ENCODE measurements at places on chromosomes 6 and 20.

DNA sequence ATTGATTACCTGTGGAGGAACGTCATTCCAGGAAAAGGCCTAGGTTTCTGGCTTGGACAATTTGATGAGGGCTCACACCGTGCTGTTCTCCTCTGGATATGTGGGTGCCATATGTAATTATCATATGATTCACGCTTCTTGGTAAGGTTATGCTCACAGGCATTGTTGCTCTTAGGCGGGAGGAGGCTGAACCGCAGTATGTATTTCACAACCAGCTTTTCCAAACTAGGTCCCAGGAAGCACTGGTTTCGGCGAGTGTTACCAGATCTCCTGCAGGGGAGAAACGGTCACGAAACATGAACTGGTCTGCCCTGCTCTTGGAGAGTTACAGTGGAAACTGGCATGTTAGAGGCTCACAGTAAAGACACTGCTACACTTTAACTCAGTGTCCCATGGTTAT is 793 bp upstream of the FAM50B start:
- no peak for DNase-seq

DNA sequence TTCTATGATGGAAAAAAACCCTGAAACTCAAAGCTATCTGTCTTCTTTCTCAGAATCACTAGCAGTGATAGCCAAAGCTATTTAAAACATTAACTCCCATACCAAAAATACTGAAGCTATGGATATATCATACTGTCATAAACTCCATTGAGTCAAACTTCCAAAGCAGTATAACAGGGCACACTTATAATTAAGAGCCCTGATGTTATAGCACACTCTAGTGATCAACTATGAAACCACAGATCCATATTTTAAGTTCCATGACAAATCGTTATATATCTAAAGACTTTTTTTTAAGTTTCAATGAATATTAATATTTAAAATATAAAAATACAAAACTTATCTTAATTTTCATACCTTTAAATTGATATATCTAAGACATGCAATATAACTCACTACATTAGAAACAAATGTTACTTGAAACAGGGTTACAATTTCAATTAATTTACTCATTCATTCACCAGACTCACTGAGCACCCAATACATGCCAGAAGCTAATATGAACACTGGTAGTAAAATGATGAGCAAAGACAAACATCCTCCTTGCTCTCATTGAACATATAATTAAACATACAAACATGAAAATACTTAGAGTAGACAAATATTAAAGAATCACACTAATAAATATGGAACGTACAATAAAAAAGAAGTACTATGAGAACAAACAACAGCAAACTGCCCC is 69.3 kb downstream of the IBTK start:
- DNase-seq = peak; percentile 51

- DNase-seq = no peak
Observed at GRCh38 chr6:135318738-135319469, 137.8 kb downstream of the MYB start.

DNA sequence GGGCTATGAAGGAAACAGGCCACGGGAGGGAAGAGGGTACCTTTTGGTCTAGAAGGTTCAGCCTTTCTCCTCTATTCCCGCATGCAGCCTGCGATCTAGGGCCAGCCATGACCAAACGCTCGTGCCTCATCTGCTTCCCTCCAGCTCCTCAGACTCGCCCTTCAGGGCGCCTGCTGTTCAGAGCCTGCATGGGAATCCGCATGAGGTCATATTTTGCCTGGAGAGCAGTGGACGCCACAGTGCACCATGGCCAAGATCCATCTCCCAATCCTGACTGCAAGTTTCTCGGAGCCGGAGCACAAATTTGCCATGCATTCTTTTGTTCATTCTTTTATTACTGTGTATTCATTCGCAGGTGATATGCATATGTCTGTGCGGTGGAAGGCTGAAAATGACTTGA is 608.1 kb downstream of the QKI start:
- no peak for DNase-seq

- DNase-seq = no peak
Observed at GRCh38 chr6:3202999-3203696, 24.3 kb downstream of the TUBB2B start.

DNA sequence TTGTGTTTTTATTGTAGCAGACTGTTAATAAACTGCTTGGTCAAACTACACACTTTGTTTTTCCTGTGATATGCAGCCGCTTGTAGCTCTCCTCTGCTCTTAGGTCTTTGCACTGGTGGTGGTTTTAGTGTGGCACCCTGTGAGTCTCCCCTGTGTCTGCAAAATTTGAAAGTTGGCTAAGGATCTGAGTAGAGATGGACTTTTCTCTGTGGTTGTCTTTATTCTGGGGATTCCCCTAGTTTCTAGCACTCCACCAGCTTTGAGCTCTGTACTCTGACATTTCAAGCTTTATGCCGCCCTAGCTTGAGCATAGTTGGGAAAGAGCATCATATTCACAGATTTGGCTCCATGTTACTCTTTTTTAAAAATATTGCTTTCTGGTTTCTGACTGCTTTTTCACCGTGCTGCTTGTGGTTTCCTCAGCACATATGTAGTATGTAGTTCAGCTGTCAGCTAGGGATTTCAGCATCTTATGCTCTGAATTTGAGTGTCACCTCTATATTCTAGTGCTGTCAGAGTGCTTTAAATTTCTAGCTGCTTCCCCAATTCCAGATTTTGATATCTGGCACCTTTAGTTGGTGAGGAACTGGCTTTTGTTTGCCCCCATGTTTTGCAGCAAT is 25.4 kb downstream of the CDYL start:
- no peak for DNase-seq

- no peak for DNase-seq
Observed at GRCh38 chr6:69129046-69129445, 494.0 kb downstream of the ADGRB3 start.

DNA sequence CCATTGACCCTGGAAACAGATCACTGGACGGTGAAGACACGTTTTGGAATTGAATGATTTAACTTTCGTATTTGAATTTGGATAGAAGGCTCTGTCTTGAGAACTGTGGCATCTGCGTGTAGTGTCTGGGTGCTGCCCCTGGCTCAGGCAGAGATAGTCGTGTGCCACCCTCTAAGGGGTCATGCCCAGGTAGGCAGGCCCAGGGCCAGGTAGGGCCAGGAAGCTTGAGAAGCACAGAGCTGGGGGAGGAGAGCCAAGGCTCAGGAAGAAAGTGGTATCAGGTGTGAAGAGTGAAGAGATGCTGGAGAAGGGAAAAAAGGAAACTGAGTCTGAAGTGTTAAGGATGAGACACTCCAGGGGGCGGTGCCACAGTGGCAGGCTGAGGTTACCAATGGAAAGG is 75.5 kb downstream of the IYD start:
- no peak for DNase-seq

DNA sequence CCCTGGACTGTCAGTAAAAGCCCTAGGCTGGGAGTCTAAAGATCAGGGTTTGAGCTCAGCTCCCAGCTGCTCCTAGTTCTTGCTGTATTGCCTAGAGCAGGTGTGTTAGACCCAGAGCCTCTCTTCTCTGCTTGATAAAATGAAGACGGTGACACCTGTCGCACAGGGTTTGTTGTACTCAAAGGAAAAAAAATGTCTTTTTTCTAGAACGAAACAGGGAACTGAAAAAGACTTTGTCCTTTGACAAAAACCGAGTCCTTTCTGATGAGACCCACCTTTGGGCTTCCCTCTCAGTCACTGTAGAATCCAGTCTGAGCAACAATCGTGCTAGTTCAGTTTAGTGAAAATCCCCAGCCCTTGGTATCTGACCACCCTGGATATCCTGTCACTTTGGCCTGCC is 102.1 kb upstream of the LAMP5 start:
- DNase-seq = no peak

DNA sequence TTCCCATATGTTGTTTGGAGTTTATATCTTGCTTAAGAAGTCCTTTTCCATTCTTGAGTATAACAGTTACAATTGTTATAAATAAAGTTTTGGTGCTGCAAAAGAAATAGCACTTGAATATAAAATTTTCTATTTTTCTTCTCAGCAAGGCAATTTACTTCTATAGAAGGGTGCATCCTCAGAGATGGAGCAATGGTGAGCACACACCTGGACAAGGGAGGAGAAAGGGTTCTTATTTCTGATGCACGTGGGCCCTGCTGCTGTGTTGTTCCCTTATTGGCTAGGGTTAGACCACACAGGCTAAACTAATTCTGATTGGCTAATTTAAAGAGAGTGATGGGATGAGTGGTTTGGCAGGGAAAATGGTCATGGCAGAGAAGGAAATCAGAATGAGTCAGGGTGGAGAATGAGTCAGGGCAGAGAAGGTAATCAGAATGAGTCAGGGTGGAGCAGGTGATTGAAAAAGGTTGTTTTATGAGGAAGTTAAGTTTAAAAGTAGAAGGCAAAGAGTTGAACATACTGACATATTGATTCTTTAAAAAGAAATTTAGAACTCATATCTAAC is 38.0 kb downstream of the CST8 start:
- DNase-seq = no peak

DNA sequence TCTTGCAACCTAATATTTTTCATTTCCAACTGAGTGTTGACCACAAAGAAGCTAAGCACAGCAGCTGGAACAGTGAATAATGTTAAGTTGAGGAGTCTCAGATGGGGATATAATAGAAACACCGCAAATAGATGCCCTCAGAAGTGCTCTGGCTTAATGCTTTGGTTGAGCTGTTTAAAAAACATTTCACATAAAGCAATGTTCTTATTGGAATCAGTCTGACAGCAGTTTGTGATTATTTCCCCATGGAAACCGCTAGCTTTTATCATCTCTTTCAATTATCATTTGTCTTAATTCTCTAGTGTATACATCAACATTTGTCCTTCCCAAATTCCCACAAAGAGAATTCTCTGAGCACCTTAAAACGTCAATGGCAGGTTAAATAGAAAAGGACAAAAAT is 30.8 kb downstream of the METTL24 start:
- no peak for DNase-seq

DNA sequence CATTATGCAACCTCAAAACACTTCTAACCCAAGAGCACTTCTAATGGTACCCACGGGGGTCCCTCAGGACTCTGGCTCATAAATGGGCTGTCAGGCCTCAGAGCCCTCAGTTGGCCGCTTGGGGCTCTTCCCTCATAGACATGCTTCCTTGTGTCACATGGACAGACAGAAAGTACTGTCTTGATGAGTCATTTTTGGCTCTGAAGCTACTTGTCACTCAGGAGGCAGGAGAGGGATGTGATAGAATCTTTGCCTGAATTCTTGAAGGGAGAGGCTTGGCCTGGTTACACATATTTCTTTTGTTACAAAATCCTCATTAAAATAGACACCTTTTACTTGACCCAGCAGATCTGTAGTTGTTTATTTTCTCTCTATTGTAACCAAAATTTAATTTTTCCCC is 15.1 kb upstream of the EDN1 start:
- DNase-seq = no peak

- DNase-seq = no peak
Observed at GRCh38 chr6:119800526-119800925, 451.0 kb upstream of the MAN1A1 start.

DNA sequence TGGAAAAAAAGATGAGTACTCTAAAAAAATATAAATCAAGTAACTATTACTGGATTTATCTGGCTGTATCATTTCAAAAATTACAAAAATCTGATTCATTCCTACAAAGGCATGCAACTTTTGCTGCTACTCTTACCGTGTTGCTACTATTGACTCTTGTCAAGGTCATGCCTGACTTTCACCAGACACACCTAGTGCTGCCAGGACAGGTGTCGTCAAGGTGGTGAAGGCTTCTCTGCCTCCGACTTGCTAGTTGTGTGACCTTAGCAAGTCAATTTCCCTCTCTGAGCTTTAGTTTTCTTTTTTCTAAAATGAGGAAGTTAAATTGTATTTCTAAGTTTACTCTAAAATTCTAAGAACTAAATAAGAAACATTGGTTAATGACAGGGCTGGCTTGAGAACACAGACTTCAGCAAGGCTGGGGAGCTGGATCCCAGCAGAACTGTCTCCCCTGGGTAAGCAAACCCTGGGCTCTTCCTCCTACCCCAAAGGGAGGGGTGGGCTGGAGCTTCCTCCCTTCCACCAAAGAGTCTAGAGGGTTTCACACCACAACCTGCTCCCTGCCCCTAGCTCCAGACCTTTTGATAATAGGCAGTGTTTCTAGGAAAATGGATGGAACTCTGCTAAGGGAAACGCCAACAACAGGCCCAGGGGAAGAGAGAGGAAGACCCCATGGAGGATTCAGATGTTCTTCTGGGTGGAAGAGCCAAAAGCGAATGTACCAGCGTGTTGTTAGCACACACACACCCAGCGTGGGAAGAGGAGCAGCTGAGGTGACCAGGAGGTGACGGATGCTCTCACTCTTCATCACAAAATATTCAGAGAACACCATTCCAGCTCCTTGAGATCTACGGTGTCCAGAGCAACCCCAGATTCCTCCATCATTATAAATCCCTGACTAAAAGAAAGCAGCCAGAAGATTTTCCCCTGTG is 47.9 kb upstream of the CITED2 start:
- no peak for DNase-seq

All from pons (tissue), 1 donor.